SHP77 (cell line): ENCODE measurements at places on chromosomes 7 and 10.

DNA sequence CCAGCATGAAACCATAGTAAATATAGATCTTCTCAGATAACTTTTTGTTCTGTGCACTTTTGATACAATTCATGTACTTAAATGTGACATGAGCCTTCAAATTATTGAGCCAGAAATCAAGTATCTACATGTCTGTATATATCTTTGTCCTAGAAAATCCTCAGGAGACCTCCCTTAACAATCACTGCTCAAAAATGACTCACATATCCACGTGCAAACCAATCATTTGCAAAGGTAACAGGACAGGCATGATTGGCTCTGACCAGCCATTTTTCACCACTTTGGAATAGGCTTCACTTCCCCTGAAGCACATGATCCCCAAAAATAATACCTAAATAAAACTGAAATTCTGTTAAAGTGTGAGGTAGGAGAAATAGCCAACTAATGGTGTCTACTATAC is 902.5 kb downstream of the PCDH15 start:
- no peak for DNase-seq

DNA sequence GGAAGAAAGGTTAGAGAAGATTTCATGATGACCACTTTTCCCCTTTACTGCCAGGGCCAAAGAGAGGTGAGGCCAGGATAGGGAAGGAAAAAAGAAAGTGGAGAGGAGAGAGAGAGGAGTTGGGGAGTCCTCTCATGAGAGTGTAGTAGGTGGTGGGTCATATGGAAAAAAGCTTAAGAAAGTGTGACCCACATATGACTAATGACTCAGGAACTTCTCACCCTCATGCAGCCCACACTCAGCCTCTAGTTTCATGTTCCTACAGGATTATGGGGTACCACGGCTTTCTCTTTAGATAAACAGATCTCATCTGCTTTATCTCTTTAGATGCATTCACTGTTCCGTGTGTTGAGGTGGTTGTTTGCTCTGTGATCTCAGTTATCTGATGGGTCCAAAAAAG is 462.5 kb upstream of the IGFBP3 start:
- DNase-seq = no peak

DNA sequence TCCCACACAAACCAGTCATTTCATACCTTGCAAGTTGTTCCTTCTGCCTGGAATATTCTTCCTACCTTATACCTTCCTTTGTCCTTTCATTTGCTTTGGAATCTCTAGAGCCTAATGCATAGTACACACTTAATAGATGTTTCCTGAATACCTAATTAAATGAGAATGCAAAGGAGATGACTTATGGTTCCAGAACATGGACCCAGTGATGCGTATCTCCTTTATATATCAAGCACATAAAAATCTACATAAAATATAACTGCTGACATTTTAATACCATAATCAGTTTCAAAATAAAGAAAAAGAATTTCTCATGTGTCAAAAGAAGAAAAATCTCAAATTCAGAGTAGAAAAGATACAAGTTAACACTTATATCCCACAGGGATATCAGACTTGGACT is 110.6 kb upstream of the ASAH2 start:
- DNase-seq = no peak

- DNase-seq = no peak
Observed at GRCh38 chr7:3285652-3286051, 15.4 kb upstream of the SDK1 start.

- DNase-seq = no peak
Observed at GRCh38 chr10:21860718-21861117, 142.8 kb downstream of the DNAJC1 start.

DNA sequence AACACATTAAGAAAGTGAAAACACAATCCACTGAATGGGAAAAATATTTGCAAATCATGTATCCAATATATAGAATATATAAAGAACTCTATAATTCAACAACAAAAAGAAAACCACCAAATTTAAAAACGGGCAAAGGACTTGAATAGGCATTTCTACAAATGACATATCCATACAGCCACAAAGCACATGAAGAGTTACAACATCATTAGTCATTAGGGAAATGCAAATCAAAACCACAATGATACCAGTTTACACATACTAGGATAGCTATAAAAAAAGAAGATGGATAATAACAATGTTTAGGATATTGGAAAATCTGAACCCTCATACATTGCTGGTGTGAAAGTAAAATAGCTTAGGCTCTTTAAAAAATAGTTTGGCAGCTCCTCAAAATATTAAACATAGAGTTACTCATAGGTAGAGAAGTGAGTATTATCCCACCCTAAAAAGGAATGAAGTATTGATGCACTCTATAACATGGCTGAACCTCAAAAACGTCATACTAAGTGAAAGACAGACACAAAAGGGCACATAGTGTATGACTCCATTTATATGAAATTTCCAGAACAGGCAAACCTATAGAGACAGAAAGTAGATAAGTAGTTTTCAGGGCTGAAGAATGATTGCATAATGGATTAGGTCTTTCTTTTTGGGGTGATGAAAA is 4.5 kb downstream of the ZPBP start:
- no peak for DNase-seq

- no peak for DNase-seq
Observed at GRCh38 chr7:116139007-116139406, 71.3 kb upstream of the TES start.

- no peak for DNase-seq
Observed at GRCh38 chr7:105426606-105427146, 38.0 kb upstream of the SRPK2 start.

- no peak for DNase-seq
Observed at GRCh38 chr7:47600199-47601118, 18.5 kb upstream of the TNS3 start.

GRCh38 chr10:72890086-72890485 is 3.5 kb upstream of the OIT3 start:
- no peak for DNase-seq

DNA sequence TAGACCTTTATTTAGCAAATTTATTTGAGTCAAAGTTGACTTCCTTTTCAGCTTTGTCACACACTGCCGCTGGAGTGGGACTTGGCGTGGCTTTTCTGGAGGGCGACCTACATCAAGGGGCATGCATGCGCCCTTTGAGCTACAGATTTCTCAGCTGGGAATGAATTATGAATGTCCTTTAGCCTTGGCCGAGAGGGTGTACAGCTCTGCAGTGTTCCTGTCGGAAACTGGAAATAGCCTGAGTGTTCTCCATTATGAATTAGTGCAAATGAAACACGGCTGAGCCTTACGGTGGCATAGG is 79.7 kb downstream of the GLRX3 start:
- DNase-seq = no peak

DNA sequence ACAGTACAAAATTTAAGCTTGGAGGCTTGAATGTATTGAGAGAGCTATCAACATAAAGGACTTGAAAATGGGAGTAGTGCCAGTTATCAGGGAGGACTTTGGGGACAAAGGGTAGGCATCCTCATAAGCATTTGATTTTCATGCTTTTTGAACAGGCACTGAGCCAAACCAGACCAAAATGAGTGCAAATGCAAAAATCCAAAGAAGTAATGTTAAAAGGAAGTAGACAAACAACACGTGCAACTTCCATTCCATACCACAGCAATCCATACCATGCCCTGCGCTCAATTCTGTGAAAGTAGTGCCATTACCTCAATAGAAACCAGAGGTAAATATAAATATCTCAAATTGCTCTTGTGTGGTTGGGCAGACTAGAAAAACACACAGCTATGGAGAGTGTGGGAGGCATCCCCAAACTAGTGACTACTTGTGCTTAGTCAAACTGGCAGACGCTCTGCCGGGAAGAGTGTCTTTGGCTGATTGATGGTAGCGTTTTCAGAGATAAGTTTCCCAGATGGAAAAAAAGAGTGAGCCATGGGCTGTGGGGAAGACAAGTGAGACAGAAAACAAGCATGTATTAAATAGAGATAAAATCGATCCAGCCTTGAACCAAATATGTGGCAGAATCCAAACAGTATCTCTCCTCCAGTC is 161.5 kb downstream of the CREB5 start:
- DNase-seq = peak; percentile 77

DNA sequence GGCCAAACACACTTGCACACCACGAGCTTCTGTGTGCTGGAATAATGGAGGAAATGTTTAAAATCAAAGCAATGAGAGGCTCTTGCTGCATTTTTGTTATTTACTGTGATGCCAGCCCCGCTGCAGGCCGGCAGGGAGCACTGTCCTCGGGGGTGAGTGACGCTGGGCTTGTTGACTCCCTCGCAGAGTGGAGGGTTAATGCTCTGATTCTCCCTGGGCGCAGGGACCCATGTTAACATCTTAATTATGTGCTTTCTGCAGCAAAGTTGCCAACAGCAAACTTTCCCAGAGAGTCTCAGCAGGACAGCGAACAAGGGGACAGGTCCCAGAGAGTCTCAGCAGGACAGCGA is 22.9 kb downstream of the SCART1 start:
- no peak for DNase-seq

DNA sequence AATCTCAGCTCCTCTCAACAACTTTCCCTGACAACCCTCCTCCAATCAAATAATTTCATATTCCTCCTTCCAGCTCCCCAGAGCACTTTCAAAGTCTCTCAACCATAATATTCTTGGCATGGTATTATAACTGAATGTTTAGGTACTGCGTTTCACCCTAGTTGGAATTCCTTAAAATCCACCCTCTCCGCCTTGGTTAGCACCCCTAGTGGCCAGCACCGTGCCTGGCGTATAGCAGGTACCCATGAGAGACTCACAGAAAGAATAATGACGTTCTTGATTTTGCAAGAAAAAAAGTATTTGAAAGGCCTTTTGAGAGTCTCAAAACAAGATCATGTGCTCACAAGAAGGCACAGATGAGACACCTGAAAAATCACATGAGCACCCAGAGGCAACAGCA is 50.9 kb downstream of the GLI3 start:
- peak; percentile 34 for DNase-seq

- DNase-seq = no peak
Observed at GRCh38 chr7:139798221-139798620, 20.4 kb upstream of the HIPK2 start.

DNA sequence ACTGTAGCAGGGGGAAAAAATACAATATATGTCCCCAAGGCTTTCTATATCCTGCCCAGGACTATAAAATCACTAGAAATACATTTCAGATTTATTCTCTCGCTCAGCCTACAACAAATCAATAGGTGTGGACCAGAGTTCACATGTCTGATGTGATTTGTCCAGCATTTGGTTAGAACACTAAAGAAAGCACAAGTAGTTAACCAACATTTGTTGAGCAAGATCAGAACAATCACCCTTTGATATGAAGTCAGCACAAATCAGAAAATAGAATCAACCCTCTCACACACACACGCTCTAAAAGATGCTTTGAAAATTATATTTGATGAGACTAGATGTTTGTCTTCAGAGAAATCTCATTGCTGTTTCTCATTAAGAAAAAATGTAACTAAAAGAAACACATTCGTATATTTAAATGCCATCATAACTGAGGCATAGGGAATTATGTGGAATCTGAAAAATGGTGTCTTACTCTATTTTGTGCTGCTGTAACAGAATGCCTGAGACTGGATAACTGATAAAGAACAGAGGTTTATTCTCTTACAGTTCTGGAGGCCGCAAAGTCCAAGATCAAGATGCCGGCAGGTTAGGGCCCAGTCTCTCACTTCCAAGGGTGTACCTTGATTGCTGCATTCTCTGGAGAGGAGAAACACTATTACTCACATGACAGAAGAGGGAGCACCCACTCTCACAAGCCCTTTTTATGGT is 10.5 kb downstream of the AKR1D1 start:
- DNase-seq = no peak

DNA sequence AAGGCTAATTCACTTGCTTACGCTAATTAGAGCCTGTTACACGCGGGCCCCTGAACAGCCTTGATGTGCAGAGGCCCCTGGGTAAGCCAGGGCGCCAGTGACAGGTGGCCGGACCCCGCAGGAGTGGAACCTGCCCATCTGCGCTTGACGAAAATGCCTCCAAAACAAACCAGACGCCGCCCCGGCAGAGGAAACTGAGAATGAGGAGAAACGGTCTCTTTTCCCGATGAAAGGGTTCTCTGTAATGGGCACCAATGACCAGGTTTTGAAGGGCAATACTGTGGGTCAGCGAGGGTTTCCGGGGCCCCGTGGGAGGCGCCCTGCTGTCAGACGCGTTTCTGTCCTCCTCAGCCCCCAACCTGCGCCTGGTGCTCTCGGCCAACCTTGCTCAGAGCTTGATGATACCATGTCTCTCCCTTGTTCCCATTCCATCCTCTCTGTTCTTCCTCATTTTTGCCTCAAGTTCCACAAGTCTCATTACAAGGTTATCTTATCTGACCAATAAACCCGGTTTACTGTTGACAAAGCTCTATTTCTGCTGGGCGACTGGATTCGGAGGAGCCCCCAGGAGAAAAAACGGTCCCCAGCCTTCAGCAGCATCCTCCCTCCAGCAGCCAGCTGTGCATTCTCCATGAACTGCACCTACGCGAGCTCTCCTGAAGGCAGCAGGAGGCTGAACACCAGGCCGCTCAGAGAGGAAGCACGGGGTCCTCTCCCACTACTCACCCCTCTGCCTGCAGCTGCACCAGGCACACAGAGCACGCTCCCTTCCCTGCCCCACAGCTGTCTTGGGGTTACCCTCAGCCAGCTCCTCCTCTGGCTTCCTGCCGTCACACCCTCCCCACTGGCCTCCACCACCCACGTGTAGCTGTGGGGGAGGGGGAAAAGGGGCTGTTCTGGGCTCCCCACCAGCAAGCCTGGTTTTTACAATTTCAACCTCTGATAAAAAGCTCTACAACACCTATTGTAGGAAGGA is 202.0 kb downstream of the MAD1L1 start:
- no peak for DNase-seq

GRCh38 chr7:48551652-48552051 is 372.7 kb upstream of the CDC14C start:
- DNase-seq = no peak

DNA sequence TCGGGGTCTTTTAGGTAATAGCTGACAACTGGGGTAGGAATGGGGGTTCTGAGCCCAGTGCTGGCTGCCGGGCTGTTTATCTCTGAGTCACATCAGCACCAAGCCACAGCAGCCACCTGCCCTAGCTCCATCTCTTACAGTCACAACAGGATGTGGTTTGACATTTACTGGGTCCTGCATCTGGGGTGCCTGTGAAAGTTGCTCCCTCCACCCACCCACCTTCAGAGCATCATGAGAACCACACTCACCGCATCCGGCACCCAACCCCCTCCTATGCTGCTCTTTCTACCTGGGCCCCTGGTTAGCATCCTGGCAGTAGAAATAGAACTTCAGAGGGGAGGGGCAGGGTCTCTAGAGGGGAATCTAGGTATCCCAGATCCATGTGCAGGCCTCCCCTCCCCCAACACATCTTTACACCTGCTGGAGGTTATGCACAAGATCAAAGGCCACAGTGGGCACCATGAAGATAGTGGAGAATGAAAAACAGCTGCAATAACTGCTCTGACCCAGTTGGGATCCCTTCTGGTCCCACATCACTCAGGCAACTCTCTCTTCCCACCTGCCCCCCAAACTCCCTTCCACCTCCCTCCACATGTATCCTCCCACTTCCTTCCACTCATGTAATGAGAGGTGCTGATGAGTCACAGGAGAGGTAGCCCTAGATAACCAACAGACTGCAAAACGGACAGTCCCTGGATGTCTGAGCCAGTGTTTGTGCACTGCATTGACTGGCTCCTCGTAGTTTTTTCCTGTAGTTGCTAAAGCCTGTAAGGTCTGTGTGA is 38.2 kb downstream of the PRSS2 start:
- no peak for DNase-seq
